ENCODE measurements at places on chromosomes 5 and 9.
A peak's percentile ranks its signal among the peaks of the same experiment; 100 is the strongest.

DNA sequence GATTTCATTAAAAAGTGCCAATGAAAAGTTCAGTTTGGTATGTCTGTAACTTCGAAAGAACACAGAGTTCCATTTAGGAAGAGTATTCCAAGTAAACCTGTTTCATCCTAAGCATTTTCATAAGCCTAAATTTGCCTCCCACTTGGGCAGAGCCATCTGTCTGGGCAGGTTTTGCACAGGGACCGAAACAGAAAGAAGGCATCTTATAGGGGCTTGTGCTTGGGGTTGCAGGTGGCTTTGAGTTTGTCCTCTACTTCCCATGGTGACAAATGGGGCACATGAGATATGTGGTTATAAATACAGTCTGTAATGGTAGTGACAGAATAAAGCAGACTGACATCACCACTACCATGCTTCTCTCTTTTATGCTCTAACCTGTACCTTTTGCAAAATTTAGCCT, 63.7 kb downstream of the MCTP1 start:
- no peak for DNase-seq

GRCh38 chr9:36479101-36479500, 79.0 kb upstream of the RNF38 start:
- no peak for DNase-seq

DNA sequence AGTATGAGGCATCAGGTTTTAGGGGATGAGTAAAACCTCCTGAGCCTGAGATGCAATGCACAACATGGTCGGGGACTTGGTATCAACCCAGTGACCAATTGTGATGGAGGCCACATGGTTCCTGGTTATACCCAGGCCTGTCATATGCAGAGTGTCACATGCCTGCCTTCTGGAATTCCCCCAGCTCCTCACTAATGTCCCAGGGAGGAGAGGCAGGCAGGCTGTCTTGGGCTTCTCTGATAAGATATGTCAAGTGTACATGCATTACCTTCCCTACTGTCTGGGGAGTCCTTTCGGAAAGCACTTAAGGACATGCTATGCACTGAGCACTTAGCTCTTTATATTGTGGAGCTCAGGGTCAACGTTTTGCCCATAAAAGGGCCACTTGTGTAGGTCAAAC, 14.2 kb upstream of the PALM2AKAP2 start:
- DNase-seq = no peak

DNA sequence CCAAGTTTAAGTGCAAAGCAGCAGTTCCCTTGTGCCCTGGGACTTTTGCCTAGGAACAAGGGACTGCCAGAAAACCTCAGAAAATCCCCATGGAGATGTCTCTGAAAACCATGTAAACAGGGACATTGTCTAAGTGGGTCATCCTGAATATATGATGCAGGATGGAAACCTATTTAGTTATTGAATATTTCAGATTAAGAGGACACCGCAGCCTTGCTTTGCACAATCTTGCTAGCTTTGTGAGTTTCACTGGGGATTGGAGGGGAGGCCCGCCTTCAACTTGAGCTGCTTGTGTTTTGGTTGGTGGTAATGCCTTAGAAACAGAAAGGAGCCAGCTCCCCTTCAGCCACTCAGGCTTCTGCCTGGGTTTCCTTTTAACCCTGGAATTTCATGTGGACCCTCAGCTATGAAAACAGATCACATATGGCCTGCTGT, 112.8 kb downstream of the C9orf152 start:
- DNase-seq = peak; percentile 41

DNA sequence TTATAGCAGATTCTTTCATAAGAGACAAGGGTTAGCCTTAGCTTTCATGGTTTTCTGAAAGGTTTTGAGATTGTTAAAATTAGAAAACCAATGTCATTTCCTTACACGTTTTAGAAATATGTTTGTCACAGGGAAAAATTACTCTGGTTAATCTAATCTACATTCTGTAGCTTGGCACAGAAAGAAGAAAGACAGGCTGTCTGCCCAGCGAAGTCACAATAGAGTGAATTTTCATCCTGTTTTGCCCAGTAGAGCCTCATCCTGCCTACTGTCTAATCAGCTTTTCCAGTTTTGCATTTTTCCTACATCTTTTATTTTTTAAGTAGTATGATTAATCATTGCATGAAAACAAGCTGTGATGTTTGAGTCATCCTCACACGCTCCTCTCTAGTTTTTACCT, 688.8 kb downstream of the MTRR start:
- DNase-seq = no peak

DNA sequence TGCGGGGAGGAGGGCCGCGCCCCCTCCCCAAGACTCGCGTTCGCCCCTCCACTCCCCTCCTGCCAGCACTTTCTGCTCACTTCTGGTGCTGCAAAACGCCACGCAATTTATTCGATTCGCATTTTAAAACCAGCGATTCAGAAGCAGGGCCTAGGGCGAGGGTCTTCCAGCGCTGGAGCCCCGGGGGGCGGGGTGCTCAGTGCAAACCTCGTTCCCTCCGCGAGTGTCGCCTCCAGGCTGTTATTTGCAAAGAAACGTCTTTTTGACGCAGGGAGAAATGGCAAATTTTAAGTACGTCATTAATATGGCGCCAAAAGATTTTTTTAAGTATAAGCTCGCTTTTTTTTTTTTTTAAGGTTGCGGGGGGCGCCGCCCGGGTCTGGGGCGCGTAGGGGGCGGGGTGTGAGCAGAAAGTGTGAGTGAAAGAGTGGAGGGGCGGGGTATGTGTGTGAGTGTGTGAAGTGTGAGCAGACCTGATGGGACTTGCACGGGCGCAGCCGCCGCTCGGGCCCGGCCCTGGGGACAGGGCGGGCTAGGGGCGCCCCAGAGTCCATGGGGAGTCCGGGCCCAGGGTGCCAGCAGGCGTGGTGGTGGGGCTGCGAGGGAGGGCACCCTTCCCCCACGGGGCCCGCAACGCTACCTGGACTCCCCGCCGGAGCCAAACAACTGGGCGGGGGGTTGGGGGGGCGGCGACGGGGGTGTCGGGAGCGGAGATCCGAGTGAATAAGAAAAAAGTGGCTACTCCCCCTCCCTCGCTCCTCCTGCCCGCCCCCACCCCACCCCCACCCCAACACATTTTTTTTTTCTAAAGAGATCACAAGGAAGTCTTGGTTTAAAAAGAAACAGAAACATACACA, at the start of gene JADE2:
JADE2 (plus strand) TSS at position 845 of the 857 bp plus-strand sequence. CDS start 10,188 bp downstream, outside the sequence.
- peak; percentile 63 for DNase-seq

GRCh38 chr5:96716007-96716406, 53.8 kb downstream of the CAST start:
- no peak for DNase-seq

- DNase-seq = no peak
Observed at GRCh38 chr9:125049212-125050049, 93.9 kb downstream of the SCAI start.

DNA sequence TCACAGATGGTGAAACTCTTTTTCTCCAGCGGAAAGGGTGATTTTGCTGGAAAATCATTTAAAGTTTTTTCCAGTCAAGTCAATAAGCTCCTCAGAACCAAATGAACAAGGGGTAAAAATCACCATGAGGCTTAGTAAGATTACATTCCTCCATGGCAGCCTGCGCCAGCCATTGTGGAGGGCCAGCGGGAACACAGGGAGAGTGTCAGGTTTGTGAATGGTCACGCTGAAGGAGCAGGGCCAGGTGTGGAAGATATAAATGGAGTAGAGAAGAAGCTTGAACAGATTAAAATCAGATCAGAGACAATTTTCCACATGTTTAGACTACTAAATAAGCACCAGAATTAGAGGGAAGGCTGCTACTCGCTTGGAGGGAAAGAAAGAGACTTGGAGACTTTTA, 208.8 kb downstream of the NR3C1 start:
- no peak for DNase-seq

DNA sequence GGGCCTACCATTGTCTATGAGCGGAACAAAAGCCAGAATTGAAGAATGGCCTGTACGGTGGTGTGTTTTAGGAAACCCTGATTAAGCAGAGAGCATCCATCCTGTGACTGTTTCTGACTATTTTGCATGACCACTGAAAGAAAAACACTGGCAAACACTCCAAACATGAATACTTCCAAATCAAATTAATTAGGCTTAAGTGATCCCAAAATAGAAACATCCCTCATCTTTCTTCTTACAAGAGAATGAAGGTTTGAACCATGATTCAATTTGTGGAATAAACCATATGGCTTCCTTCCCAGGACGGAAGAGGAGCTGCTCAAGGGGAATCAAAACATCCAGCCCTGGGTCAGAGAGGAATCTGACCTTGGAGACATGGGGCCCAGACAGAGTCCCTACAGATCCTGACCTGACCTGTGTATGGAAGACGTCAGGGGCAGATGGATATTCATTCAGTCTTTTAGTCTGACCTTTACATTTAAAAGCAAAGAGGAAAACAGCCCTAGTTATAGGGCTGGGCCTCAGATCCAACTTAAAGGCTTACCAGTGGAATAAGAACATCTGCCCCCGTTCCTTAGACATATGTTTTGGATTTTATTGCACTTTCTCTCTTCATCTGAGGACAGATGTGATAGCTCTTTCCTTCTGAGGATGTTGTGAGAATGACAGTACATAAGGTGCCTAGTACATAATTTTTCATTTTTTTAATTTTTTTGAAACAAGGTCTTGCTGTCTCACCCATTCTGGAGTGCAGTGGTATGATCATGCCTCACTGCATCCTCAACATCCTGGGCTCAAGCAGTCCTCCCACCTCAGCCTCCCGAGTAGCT, 17.6 kb upstream of the RECK start:
- peak; percentile 83 for DNase-seq

DNA sequence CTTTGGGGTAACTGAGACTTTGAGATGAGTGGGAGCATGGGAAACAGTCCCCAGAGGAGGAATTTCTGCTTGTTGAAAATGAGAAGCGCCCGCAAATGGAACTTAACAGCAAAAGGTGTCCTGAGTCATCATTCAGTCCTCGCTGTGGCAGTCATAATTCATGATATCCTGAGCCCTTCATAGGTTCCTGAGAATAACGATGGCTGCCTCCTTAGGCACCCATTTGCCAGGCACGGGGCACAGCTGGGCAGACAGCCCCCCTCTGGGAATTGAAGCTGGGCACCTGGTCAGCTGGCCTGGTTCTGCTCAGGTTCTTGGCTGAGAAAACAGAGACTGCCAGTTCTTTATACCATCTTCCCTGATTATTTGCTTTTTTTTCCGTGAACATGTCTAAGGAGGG, 69.8 kb upstream of the EGFLAM start:
- no peak for DNase-seq

- DNase-seq = no peak
Observed at GRCh38 chr9:135693265-135693664, 6.0 kb downstream of the SOHLH1 start.

- no peak for DNase-seq
Observed at GRCh38 chr5:76145945-76146344, 62.8 kb downstream of the SV2C start.

DNA sequence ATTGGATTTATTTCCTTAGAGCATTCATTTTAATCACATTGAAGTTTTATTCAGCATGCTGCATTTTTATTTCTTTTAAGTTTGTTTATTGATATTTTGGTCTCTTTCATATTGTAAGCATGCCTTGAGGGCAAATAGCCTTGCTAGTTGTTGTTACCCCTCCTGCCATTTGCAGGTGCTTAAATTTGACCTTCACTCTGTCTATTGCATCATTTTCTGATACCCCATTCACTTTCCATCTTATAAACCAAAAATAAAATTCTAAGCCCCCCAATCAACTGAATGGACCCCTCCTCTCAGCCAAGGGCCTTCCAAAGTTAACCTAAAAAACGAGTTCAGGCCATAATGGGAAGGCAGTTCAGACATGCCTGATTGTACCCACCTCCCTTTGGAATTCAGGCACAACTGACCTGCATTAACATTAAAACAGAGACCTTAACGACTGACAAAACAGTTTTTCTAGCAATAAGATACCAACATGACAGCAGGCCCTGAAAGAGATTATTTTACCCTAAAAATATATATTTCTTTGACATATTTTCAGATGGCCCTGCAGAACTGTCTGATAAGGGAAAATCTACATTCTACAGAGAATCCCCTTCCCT, 32.1 kb downstream of the TARS1 start:
- no peak for DNase-seq

DNA sequence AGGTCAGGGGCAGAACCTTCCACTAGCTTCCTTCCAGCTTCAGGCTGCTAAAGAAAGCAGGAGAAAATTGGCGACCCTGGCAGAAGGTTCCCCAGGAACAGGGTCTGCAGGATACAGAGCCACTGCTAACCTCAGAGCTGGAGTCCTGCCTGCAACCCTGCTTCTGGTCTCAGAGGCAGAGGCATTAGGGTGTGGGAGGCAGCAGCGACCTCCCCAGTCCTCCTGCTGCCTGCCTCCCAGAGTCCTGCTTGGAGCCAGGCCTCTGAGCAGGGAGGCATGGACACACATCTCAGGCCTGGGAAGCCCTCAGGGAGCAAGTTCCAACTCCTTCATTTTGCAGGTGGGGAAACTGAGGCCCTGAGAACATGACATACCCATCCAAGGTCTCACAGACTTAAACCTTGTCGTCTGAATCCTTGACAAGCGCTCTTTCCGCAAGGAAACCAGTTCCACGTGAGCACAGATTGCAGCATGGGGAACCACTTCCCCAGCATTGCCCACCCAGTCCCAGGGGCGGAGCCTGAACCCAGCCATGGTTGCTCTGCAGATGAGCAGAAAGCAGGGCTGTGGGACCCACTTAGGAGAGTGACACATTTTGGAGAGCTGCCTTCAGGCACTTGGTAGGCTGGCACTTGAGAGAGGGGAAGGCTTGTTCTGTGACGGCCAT, 28.2 kb upstream of the HAND1 start:
- DNase-seq = no peak

- DNase-seq = peak; percentile 70
Observed at GRCh38 chr5:73764586-73764985, 138.6 kb downstream of the ARHGEF28 start.

- DNase-seq = no peak
Observed at GRCh38 chr5:77642738-77643653, 4.5 kb upstream of the OTP start.

DNA sequence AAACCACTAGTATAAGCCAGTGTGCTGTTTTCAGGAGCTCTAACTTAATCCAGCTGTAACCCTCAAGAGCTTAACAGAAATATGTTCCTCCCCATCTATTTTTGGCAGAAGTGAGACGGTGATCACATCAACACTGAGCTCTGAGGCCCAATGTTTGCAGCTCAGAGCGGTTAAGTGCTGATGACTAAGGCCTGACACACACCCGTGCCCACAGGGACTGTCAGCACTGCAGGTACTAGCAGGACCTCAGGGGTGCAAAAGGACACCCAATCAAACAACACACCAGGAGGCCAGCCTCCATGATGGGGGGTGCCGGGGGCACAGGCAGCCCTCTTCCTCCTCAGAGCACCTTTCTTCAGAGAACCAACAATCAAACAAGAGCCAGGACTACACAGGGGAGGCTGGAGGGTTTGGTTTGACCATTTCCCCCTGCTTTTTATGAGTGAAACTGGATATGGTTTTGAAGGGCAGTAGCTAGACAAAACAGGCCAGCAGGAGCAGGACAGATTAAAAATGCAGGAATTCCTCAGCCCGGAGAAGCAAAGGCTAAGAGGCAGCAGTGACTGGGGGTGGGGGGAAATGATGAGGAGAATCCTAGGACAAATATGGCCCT, 61.3 kb downstream of the RAPGEF1 start:
- DNase-seq = peak; percentile 96

Data from AG10803 (cell line).